ENCODE measurements at places on chromosomes 12 and 14.
A peak's percentile ranks its signal among the peaks of the same experiment; 100 is the strongest.

- DNase-seq, result no peak
Observed at GRCh38 chr12:54975272-54975671, 9.3 kb downstream of the TESPA1 start.

DNA sequence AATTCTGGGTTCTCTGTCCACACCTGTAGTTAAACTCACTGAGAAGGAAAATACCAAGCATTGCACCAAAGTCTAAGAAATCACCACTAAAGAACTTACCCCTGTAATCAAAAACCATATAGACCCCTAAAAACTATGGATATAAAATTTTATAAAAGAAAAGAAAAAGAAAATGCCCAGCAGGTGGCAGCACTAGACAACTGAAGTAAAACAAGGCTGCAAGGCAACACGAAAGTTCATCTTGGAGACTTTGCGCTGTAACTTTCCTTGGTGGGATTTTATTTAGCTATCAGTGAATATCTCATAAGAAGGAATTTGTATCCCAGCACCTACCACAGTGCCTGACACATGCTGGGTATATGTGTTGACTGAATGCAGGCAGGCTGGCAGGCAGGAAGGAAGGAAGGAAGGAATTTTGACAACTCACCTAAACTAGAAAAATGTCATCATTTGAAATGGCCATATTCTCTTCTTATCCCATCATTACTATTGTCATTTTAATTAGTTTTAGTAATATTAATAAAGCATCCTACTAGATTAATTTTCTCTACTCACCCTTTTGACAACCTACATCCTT lies 68.2 kb upstream of the ETV6 start:
- DNase-seq, result peak; percentile 60

DNA sequence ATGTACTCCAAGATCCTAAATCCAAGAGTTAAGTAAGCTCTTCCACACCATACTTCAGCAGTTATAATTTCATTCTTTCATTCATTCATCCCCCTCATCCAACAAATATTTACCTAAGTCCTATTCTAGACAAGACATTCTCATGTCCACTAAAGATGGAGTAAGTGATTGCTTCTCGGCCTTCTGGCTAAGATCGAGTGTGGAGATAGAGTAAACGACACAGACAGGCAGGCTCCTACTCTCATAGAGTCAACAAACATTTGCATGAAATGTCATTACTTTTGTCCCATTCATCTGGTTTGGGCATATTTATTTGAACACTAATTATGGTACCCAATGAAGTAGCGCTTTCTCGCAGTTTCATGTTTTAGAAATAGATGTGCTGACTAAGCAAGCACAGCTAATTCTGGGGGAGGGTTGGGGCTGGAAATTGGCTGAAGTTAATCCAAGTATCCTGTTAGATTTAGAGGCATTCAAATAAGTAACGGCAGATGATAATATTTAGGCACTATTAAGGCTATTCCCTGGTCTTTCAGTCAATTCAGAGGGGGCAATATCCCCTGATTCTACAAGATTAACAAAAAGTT lies 176.5 kb downstream of the CEP128 start:
- no peak for DNase-seq

DNA sequence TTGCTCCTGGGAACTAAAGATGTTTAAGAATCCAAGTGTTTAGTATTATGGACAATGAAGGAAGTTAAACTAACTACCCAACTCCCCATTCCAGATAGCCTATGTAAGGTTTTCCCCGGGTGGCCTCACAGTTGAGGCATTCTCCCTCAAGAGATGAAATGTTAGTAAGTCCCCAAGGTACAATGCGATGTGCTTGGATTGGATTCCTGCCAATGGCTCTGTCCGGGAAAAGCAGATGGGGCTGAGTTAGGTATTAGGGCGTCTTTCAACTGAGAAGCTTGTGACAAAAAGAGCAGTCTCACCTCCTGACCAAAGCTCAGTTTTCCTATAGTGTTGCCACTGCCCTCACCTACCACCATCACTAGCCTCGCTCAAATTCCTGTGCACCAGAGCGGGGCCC lies 64.8 kb upstream of the E2F7 start:
- no peak for DNase-seq

DNA sequence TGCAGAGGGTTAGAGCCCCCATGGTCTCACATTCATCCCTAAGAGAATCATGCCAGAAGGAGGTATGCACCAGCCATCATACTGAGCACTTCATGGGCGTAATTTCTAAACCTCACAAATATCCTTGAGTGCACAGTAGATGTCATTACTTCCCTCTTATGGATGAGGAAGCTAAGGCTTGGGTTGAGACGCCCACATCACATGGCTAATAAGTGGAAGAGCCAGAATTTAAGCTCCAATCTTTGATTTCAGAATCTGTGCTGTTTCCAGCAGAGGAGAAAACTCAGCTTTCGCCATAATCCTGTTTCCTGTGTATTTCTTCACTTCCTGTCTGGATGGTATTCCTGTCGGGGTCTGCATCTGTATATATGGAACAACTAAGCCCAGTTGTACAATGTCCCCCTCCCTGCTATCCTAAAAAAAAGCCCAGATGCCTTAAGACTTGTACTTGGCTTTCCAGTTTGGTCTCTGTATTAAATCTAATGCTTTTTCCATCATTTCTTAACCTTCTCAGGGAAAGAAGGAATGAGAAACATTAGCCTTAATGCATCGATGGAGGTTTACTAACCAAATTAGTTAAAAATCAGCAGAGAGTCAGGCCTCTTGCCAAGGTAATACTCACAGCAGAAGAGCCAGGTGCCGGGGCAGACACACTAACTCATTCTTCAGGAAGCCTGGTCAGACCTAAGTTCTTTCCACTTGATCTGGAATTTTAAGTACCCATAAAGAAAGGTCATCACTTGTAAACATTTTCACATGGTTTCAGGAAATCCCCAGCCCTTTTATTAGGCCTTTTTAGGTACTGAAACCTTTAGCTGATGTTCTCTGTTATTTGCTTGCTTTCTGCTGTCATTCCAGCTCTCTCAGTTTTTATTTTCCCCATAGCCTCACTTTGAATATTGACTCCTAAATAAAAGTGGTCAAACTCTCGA lies 5.3 kb downstream of the ISCU start:
- DNase-seq, result no peak

DNA sequence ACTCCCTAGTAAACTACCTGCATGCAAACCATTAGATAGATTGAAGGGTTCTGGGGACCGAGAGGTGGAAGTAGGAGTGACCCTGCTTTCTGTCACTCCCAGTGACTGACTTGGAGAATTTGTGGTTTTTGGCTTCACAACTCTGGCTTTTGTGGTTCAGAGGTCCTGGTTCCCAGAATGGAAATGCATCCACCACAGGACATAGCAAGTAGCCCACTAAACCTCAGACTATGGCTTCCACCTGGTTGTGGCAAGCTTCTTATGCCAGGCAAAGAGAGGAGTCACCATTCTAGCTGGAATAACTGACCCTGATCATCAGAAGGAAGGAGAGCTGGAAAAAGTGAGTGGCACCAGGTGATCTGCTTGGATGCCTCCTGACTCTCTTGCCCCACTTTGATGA lies 162.4 kb upstream of the TMEM260 start:
- no peak for DNase-seq

GRCh38 chr12:125549836-125550235 lies 484.6 kb downstream of the AACS start:
- no peak for DNase-seq

DNA sequence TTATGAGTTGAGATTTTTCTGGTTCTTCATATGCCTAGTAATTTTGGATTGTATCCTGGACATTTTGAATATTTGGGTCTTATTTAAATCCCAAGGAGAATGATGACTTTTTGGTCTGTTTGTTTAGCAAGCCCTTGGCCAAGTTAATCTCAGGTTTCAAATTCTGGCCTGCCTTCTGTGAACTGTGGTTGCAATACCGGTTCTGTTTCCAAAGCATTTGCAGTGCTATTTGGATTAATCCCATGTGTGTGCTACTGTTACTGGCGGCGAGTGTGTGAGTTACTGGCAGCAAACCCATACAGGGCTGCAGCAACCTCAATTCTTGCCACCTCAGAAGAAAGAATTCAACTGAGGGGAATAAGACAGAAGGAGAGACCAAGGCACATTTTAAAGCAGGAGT lies 51.1 kb downstream of the TMEM260 start:
- no peak for DNase-seq

DNA sequence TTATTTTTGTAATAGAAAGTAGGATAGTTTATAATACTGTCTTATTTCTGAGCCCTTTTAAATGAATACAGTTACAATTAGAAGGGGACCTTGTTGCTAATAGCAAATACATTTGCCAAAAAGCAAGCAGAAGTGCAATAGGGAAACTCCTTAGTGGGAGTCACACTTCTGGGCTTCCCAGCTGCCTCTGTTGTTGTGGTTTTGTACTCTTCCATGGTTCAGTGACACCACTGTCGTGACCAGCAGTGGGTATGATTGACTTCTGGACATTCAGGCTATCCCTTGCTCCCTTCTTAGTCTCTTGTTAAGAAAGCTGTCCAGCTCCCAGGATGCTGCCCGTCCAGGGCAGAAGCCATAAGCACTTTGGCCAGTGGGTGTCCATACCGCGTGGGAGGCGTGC lies 22.6 kb downstream of the TCTN1 start:
- no peak for DNase-seq

- DNase-seq, result no peak
Observed at GRCh38 chr14:77598366-77599070, 17.9 kb downstream of the SPTLC2 start.

- no peak for DNase-seq
Observed at GRCh38 chr12:82805812-82806497, 119.2 kb downstream of the TMTC2 start.

- no peak for DNase-seq
Observed at GRCh38 chr12:55741931-55742680, 816 bp upstream of the GDF11 start.

All from activated CD4-positive, CD25-positive, alpha-beta regulatory T cell (primary cell).